Stimulated activated CD4-positive, alpha-beta T cell treated with anti-CD3 and anti-CD28 coated beads, Interleukin-15, amount 100 ng/mL, for 24 hours (primary cell): ENCODE measurements at places on chromosomes 7 and 10.

DNA sequence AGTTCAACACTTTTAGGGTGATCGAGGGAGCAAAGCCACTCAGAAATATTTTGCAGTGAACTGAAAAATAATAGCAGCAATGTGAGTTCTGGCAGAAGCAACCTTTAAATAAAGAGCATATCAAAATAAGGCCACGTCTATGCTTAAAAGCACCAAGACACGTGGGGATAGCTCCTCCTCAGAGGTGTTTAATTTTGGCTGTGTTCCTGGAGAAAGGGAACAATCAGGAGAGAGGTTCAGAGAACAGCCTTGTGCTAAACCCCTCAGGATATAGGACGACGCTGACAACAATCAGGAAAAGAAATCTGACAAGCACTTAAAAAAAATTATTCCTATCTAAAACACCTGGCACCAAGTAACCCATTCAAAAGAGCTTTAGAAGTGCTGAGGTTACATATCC is 471.9 kb upstream of the CELF2 start:
- no peak for DNase-seq

GRCh38 chr7:123303926-123304325 is 104.2 kb upstream of the SLC13A1 start:
- no peak for DNase-seq

DNA sequence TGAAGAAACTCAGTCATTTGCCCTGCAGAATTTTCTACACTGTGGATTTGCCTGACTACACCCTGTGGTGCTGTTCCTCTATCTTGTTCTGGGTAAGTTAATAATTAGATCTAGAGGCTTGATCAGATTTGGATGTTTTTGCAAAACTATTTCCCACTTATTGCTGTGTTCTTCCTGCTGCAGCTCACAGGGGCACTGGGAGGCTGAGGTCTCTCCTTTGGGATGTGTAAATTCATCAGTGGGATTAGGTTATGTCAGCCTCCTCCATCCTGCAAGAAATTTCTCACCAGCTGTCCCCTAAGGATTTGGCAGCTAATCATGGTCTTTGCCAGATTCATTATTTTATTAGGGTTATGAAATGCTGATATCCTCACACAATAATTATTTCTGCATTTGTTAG is 148.1 kb upstream of the ZNF32 start:
- DNase-seq, result no peak

DNA sequence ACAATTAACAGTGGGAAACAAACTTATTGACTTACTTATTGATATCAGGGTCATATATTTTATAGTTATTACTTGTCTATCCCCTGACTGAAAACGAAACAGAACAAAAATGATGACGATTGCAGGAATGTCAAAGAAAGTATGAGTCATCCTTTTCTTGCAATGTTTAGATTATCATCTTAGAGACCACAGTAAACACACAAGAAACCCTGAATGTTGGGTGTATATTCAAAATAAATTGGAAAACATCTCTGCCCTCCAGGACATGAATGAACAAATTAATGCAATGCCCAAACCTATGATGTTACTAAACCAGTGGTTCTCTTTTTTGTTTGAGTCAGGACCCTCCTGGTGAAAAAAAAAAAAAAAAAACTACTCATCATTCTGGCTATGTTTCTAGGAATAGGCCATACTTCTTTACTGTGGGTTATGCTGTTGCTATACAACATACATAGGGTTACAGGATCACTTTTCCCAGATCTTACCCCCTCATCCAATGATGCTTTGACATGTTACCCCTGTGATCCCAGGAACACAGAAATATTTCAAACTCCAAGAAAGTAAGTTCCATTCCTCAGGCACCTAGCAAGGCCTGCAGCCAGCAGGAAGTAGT is 623.4 kb upstream of the IGFBP3 start:
- DNase-seq, result no peak

GRCh38 chr10:22556774-22557173 is 157.6 kb downstream of the PIP4K2A start:
- DNase-seq, result no peak

DNA sequence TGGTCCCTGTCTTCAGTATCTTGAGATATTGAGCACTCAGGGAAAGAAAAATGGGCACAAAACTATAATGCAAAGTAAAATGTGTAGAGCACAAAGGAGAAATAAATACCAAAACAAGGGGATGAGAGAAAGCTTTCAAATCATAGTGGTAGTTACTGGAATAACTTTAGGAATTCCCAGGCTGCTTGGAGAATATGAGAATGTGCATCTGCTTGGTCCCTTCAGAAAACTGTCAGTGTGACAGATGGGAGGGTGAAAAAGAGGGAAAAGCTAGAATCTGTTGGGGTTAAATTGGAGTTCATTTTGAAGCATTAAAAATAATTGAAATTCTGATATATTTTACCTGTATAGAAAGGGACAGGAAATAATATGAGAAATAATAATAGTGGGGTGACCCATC is 15.3 kb downstream of the ST7 start:
- DNase-seq, result no peak

DNA sequence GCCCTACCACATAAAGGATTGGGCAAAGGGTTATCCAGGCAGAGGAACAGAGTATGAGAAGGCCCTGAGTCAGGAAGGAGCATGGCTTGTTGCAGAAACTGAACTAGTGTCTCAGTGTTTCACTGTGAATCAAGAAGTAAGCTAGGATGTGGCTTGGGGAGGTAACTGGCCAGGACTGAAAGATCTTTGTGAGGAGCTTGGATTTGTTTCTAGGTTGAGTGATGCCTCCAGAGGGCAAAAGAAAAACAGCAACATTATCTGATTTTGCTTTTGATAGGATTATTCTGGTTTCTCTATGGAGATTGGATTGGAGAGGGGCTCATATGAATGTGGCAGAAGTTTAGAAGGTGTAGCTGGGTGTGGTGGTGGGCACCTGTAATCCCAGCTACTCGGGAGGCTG is 137.9 kb upstream of the HDAC9 start:
- no peak for DNase-seq

GRCh38 chr7:141238596-141239243 is 164.9 kb downstream of the TMEM178B start:
- DNase-seq, result no peak
